ENCODE measurements at places on chromosomes 6 and 20.

DNA sequence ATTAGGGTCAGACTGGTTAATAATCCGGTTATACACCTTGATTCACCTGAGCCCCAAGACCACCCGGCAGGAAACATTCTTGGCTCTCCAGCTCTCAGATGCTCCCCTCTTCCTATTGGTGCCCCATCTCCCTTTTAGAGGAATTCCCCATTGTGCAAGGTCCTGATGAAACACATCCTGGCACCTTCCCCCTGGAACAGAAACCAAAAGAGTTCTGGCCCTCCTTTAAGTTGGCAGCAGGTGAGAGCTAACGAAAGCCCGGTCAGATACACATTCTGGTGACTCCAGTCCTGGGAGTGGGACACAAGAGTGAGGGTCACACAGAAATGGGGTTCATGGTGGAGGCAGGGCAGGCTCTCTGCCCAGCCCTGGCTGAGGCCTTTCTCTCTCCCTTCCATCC lies 32.2 kb downstream of the RSPO4 start:
- DNase-seq: no peak

DNA sequence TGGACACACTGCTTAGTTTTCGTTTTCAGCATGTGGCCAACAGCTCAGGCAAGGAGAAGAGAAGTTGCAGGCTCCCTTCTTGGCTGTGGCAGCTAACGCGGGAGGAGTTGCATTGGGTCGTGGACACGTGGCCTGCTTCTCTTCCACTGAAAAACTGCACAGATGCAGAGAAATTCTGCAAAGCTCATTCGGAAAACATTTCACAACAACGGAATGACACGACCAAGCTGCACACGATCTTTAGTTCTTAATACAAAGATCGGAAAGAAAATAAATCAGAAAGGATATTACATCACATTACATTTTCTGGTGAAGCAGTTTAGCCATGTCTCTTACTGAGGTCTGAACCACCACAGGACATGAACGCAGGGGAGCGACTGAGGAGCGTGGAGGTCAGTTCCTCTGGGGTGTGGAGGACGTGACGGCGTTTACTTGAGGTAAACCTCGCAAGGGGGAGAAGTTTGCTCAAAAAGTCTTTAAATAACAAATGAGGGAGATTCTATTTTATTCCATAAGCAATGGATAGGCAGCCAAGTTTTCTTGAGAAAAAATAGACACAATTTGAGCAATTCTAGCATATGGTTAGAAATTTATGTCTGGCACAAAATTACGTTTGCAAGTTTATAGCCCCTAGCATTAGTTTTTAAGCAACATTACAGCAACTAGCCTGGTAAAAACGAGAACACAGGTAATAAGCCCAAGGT lies 178.3 kb downstream of the THBS2 start:
- DNase-seq: no peak

DNA sequence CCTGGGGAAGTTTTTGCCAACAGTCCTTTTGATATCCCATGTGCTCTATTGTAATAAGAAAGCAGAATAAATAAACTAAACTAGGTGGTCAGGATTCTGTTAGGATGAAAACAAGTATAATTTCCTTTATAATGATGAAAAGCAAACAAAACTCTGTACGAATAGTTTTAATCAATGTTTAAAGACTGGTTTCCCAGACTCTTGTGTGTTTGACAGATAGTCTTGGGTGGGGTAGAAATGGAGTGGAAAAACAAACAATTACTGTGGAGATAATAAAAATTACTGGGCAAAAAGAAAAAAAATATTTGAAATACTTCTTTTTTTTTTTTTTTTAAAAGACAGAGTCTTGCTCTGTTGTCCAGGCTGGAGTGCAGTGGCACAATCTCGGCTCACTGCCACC lies 152.1 kb upstream of the FLRT3 start:
- DNase-seq: no peak

DNA sequence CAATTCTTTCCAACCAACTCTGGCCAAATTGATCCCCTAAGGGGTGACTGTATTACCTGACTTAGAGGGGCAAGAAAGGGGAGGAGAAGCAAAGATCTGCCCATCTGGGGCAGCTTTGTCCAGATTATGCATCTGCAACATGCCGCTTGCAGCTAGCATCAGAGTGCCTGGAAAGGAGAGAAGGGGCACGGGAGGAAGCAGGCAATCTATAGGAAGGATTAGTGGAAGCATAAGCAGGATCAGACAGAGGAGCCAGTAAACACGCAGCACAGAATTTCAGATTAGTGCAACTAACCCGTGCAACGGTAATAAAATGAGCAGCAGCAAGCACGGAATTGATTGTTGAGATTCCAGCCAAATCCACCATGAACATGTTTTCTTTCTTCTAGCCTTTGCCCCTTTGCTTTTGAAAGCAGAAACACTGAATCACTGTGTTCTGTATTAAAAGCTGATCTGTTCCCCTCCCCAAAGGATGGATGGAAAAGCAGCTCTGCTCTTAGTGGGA lies 643.6 kb upstream of the CHD6 start:
- no peak for DNase-seq

DNA sequence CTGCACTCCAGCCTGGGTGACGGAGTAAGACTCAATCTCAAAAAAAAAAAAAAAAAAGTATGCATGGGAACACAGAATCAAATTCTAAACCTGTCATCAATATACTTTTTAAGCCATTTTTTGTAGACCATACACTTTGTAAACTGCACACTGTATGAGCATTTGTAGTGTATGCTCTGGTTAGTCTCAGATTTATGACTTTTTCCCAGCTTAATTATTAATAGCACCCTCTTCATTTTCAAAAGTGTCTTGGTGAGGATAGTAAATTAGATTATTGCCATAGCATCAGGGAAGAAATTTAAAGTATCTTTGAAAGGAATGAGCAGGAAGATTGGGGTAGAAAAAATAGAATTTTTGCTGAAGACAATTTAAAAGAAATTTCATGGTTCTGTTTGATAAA lies 330.8 kb upstream of the RSPO3 start:
- DNase-seq: no peak

- no peak for DNase-seq
These were observed 313.8 kb downstream of the SYNE1 start for GRCh38 chr6:152323376-152323775.

- DNase-seq: no peak
These were observed 143.7 kb downstream of the REV3L start for GRCh38 chr6:111339294-111339693.

DNA sequence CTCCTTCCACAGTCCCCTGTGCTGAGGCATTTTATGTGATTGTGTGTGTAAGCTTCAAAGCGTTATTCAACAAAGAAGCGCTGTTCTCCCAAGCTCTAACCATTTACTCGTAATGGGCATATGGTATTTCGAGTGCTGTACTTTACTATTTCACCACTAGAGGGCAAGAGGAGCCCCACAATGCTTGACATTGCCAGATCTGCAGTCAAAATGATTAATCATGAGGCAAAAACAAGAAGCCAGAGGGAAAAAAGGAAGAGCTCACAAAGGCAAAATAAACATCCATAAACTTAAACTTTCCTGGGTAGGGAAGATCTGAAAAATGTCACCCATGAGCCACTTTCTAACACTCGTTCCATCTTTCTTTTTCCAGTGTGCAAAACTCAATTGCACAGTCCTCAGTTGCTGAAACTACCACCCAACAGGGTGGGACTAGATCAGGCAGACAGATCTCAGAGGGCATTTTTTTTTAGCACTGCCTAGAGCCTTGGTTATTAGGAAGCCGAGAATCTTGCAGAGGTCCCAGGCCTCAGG lies 215.0 kb upstream of the PLCB4 start:
- peak; percentile 43 for DNase-seq

DNA sequence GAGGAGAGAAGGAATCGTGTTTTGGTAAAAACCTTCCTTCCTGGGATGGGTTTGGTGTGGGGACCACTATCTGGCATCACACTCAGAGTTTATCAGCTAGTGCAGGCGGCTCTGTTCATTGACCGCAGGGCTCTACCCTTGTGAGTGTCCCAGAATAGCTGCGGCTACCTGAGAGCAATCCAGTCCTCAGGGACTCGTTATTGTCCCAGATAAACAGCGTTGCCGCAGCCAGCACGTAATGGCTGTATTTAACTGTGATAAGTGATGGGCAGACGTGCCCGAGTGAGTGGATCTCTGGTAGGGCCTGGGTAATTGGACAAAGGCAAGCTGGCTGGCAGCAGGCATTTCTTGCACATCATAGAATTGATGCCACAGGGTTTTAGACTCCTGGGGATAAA lies 163.3 kb downstream of the SOBP start:
- DNase-seq: no peak

GRCh38 chr20:52142757-52143156 lies 48.8 kb downstream of the ZFP64 start:
- no peak for DNase-seq

DNA sequence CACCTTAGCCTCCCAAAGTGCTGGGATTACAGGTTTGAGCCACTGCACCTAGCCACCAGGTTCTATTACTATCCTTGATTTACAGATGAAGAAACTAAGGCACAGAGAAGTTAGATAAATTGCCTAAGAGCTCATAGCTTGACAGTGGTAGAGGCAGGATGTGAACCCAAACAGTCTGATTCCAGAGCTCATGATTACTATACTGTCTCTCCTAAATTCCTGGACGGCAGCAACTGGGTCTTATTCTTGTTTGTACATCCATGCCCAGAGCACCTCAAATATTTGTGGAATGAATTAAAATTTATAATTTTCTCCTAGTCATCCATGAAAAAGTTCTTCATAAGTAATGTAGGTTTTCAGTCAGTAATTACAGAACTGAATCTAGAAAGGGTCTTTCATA lies 15.1 kb downstream of the PDSS2 start:
- no peak for DNase-seq

- DNase-seq: no peak
These were observed 45.5 kb upstream of the FILIP1 start for GRCh38 chr6:75539136-75539535.

Data from HAP-1 (cell line).